ENCODE measurements at places on chromosomes 7 and 10. TPM values are rescaled to one million over a fixed set of nuclear protein-coding genes. Genes with fewer than 3 reads are reported as not detected.

SPDYE1 gene
- not detected for total RNA-seq

SVIL gene
- total RNA-seq, result 12.9 TPM

PIP gene
- total RNA-seq, result not detected

MYH16 gene
- 0.43 TPM for total RNA-seq

KLF14 gene
- 0.22 TPM for total RNA-seq

ST8SIA6 gene
- total RNA-seq, result 0.14 TPM

NKX2-3 gene
- total RNA-seq, result not detected

Measured in placental pericyte (primary cell).